ENCODE measurements at places on chromosomes 1 and 21.

GRCh38 chr1:1534401-1535154 is 5.8 kb downstream of the TMEM240 start:
- DNase-seq: no peak

- no peak for DNase-seq
These were observed 93.2 kb upstream of the KCTD3 start for GRCh38 chr1:215473943-215474342.

GRCh38 chr21:44957901-44958451 is 18.1 kb downstream of the SLX9 start:
- DNase-seq: no peak

- DNase-seq: peak; percentile 72
These were observed 32.4 kb downstream of the EIF2D start for GRCh38 chr1:206579747-206580437.

- no peak for DNase-seq
These were observed 21.5 kb upstream of the FAM43B start for GRCh38 chr1:20530901-20531300.

- no peak for DNase-seq
These were observed 88.3 kb upstream of the SELENON start for GRCh38 chr1:25711555-25712298.

- no peak for DNase-seq
These were observed 581.7 kb downstream of the MRPL39 start for GRCh38 chr21:25025596-25025995.

GRCh38 chr1:207970329-207971233 is 59.7 kb upstream of the CD34 start:
- no peak for DNase-seq

All from mucosa of gallbladder (tissue), 1 donor.